ENCODE measurements at places on chromosomes 16 and 17.

DNA sequence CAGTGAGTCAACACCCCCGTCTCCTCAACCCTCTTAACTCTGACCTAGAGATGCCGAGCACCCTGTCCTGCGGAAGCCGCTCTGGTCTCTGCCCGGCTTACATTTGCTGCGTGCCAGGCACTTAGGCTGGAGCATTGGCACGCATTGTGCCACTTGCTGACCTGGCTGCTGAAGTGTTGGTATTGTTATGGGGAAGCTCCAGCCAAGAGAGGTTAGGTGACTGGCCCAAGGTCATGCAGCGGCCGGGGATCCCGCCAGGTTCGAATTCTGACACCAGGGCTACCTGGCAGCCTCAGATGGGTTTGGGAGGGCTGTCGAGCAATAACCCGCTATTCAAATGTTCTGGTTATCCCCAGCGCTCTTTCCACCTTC, 5.0 kb upstream of the HSD17B1 start:
- no peak for DNase-seq

DNA sequence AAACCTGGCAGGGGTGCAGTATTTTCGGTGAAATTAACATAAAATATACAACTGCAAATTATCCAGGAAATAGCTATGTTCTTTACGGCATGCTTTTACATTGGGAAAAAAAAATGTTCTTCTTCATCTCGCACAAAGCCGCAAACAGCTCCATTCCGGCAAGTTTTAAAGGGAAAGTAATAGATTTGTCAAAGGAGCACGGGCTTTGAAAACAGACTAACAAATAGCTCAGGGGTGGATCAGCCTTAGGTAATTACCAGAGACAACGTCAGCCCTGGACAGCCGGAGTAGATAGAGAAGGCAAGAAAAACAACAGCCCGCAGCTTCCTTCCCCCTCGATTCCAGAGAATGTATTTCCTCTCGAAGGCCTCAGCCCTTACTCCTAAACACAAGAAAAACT, 222.5 kb downstream of the C16orf78 start:
- DNase-seq = no peak

DNA sequence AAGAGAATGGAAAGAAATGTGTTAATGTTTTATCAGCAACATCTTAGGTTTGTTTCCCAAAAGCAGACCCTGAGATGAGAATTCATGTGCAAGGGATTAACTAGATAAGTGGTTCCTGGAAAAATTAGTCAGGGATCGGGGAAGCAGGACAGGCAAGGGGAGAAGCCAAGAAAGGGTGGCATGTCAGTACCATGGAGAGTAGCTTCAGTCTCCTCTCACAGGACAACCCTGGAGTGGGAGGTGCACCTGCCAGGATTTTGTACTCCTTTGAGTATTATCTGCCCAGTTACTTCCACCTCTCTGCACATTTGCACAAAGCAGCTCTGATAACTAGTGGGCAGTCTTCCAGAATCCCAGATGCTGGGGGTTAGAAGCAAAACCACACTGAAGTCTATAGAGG, 117.0 kb downstream of the RGS9 start:
- DNase-seq = no peak

- DNase-seq = no peak
Observed at GRCh38 chr17:37742116-37742761, 2.6 kb downstream of the HNF1B start.

GRCh38 chr16:11682655-11683096, 14.4 kb downstream of the SNN start:
- DNase-seq = no peak

DNA sequence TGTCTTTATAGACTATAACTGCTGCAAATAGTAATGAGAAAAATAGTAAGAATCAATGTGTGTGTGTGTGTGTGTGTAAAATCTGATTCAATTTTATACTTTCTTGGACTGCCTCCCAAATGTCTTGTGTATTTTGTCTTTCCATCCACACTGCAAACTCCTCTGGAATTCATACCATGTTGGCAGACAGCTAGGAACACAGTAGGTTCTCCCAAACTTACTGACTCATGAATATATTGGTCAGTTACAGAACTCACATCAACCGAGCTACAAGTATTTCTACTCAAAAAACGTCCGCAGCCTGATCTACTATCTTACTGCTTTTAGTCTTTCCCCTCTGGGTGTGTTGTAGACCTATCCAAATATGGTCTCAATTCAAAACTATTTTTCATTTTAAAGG, 542.7 kb upstream of the PSMD7 start:
- no peak for DNase-seq

DNA sequence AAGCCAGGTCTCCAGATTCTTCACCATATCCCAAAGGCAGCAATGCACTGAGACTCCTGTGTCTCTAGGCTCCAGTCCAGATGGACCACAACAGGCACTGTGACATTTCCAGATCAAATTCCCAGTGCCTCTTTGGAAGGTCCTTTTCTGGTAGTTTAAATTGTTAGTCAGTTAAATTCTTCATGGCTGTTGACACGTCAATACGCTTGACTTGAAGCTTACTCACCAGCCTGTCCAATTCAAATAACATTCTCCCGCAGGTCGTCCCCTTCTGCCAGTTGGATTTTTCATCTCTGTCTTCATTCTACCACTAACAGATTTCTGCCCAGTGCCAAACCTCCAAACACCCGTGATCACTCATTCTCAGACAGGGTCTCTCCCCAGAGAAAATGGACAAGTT, 86.7 kb downstream of the SHISA9 start:
- DNase-seq = no peak

GRCh38 chr16:54245788-54246453, 40.7 kb downstream of the IRX3 start:
- DNase-seq = no peak

DNA sequence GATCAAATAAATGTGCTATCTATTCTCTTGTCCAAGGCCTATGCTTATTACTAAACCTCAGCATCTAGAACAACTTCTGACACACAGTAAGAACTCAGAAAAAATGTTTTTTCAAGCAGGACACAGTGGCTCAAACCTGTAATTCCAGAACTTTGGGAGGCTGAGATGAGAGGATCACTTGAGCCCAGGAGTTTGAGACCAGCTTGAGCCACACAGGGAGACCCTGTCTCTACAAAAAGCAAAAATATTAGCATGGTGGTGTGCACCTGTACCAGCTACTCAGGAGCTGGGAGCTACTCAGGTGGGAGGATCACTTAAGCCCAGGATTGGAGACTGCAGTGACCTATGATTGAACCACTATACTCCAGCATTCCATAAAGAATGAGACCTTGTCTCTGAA, 32.5 kb downstream of the USP32 start:
- DNase-seq = no peak

GRCh38 chr17:5789528-5789927, 205.2 kb upstream of the NLRP1 start:
- no peak for DNase-seq

- no peak for DNase-seq
Observed at GRCh38 chr17:54920819-54921218, 20.2 kb downstream of the TOM1L1 start.

GRCh38 chr17:45315648-45316433, 979 bp downstream of the MAP3K14 start:
- DNase-seq = no peak

DNA sequence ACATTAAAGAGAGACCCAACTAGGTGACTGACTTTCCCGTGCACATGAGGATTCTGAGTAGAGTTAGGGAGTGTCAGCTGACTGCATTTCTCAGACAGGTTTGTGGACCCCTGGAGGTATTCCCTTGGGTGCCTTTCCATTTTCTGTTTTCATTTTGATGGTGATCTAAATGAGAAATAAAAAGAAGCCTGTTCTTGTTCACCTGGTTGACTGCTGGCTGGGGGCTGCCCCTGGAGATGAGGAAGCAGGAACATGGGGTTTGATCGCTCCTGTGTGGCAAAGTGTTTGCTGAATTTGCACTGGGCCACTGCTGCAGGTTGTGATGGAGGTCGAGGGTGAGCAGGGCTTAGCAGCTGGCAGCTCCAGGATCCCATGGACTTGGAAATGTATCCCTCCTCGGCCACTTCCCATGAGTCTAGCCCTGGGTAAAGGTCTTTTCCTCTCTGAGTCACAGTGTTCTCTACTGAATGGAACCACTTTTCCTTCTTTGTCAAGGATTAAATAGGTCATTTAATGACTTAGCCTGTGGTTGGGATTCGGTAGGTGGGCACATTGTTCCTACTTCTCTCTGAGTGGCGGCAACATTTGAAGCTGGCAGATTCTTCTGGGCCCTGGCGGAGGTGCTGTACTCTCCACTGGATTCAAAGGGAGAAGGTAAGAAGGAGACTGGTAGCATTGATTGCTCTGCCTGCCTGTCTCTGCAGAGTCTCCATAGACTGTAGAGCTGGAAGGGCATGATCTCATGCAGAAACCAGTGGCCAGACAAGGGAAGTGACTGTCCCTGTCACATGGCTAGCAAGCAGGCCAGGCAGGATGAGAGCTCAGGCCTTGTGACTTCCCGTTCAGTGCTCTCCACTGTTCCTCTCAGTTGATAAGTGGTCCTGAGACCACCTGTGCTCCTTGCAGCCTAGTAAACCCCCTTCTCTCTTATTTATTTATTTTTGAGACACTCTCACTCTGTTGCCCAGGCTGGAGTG, 17.9 kb downstream of the SNX29 start:
- DNase-seq = no peak

- DNase-seq = no peak
Observed at GRCh38 chr17:61759362-61759761, 104.0 kb downstream of the BRIP1 start.

- DNase-seq = no peak
Observed at GRCh38 chr16:69853481-69853880, 91.3 kb downstream of the WWP2 start.

DNA sequence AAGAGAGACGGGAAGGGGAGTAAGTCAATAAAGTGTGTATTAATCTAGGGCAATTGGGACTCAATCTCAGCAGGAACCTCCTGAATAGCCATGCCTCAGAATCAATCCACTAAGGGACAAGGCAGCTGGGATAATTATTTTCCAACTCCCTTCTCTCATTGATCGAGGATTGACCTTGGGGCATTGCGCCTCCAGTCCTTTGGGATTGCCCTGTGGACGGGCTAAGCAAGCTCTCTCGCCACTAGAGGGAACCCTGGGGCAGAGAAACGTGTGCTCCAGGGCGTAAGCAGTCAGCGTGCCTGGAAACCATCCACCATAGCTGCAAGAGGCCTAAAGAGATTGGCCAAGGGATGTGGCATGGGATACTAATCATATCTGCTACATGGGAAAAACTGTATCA, 53.9 kb upstream of the ERCC4 start:
- no peak for DNase-seq

DNA sequence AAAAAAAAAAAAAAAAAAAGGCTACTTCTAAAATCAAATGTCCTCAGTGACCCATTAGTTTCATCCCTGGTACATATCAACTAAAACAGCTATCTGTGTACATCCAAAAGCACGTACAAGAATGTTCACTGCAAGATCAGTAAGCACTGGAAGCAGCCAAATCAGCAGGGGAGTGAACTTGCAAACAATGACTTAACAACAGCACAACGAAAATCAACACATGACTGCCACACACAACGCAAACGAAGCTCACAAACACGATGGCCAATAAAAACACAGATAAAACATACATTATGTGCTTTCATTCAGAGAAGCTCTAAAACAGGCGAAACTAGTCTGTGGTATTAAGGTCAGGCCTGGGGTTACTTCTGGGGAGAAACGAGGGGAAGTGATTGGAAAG, 60.6 kb downstream of the XPO6 start:
- no peak for DNase-seq

DNA sequence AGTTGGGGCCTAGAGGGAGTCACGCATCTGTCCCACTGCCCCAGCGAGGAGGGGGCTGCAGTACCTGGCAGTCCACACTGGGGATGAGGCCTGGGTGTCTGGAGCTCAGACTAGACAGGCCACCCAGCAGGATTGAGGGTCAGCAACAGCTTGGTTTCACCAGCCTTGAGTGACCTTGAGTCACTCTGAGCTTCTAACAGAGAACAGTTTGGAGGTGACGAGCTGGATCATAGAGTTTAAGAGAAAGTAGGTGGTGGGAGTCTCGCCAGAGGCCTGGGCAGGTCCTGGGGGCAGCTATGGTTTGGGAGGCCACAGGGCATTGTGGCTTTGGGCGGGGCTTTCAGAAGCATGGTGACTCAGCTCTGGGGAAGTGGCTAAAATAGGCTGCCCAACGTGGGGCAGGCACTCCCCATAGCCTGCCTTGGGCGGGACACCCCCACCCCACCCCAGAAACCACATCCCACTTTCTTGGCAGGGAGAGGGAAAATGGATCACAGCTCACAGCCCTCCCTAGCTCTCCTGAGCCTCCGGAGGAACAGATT, 20.5 kb downstream of the CDC42EP4 start:
- no peak for DNase-seq

DNA sequence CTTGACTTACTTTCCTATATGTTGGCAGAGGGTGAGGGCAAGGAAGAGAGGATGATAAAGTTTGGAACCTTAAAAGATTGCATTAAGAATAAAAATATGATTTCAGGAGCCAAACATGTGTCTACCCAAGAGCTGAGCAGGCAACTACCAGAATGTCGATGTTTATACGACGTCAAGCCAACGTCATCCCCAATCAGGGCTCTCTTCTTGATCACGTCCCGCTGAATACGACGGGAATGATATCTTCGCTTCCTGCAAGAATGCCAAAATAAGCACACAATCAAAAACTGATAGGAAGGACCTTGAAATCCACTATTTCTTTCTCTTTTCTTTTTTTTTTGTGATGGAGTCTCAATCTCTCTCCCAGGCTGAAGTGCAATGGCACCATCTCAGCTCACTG, 20.1 kb upstream of the ITGAE start:
- DNase-seq = no peak

DNA sequence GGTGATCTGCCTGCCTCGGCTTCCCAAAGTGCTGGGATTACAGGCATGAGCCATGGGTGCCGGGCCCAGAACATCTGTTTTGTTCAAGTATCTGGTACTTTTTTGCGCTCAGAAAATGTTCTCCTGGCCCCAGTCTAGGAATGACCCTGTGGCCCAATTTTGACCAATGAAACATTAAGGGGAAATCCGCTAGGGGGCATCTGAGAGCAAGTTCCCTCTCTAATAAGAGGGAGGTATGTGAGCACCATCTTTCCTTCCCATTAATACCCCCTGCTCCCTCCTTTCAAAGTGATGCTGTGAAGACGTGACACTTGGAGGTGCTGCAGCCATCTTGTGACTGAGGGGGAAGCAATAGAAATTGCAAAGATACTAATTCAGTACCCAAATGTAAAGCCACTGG, 16.5 kb upstream of the CLEC3A start:
- no peak for DNase-seq

DNA sequence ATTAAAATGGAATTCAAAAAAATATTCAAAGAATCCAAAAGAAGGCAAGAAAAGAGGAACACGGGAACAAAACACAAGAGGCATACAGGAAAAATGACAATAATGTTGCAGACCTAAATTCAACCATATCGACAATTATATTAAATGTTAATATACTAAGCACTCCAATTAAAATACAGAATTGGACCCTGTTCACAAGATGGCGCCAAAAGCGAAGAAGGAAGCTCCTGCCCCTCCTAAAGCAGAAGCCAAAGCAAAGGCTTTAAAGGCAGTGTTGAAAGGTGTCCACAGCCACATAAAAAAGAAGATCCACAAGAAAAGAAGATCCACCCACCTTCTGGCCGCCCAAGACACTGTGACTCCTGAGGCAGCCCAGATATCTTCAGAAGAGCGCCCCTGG, 6.3 kb upstream of the XAF1 start:
- no peak for DNase-seq

- DNase-seq = no peak
Observed at GRCh38 chr17:6496116-6496481, 51.8 kb downstream of the PIMREG start.

- no peak for DNase-seq
Observed at GRCh38 chr17:35084987-35085386, 21.5 kb upstream of the RFFL start.

- no peak for DNase-seq
Observed at GRCh38 chr17:43372273-43372911, 26.4 kb upstream of the ARL4D start.

GRCh38 chr17:81003711-81004475, 12.3 kb downstream of the CHMP6 start:
- DNase-seq = no peak

Measured in activated T-helper 9 cell treated with anti-CD3 and anti-CD28 coated beads, Interleukin-2, amount 50 U/mL, for 16 hours (primary cell).